Stimulated activated naive CD4-positive, alpha-beta T cell (primary cell): ENCODE measurements at places on chromosomes 2 and 18.
A peak's percentile ranks its signal among the peaks of the same experiment; 100 is the strongest.

DNA sequence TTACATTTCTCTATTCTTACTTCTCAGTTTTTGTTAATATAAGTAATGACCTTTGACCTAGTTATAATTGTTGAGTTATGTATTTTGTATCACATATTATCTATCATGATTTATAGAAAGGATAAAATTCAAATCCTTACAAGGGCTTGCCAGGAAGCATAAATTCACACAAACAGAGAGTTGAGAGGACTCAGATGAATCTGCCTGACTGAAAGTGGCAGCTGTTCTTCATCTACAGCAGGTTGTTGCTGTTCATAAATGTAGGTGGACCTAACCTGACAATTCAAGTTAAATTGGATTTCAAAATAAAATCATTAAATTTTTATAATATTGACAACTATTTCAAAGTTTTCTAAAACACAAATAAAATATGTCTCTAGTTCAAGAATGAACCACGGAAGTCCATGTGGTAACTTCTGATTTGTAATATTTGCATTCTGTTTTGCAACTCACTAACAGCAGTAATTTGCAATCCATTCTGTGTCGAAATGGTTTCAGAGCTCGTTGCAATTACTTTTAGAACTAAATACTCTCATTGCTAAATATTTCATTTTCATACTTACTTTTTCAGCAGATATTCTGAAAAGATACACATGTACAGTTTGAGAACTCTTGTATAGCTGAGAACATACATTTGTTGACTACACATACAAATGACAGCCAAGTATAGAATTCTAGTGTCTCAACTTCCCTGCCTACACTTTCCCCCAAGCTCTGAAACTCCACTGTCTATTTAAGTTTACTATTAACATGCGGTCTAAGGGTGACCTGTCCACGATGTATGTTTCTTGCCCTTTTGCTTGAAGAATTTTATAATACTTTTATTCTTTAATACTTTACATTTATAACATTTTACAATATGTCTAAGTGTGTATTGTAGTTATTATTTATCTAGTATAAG, 25.7 kb downstream of the SCN7A start:
- DNase-seq = no peak

DNA sequence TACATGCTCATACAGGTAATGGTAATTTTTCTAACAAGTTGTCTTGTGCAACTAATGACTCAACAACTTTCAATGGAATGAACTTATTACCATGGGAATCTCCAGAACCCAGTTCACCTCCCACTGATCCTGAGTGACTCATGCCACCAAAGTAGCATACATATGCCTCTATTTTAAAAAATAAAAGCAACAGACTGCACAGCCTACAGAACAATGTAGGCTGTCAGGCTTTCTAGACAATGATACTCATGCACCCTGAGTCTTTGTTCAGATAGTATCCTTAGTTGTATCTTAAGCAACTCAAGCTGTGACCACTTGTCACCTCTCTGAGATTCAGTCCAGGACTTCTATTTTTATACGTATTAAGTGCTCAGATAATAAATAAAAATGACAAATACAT, 531.0 kb upstream of the SETBP1 start:
- no peak for DNase-seq

DNA sequence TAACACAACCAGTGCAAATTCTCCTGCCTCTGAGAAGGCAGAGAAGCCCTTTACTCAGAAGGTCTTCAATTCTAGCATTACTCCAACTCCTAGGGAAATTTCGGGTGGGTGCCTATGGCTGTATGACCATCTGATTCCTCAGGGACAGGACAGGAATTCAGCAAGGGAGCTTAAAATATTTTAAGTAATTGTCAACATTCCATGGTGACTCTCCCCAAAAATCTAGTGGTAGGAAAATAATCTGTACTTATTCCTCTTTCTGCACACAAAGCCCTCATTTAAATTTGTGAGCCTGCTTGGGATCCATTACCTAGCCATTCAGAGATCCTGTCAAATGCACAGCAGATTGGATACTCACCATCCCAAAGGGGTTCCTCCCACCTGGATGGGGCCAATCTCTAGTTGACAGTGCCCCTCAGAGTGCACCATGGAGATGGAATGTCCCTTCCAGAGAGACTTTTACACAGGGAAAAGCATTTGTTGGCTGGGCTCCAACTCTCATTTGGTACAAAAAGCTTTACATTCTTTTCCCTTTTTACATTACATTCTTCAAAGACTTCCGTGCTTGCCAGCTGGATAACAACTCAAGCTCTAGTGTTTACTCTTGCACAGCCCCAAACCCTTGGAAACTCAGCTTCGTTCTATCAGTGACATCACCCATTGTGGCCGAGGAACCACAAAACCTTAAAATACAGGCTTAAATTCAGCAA, 3.1 kb upstream of the TMEM150A start:
- no peak for DNase-seq

DNA sequence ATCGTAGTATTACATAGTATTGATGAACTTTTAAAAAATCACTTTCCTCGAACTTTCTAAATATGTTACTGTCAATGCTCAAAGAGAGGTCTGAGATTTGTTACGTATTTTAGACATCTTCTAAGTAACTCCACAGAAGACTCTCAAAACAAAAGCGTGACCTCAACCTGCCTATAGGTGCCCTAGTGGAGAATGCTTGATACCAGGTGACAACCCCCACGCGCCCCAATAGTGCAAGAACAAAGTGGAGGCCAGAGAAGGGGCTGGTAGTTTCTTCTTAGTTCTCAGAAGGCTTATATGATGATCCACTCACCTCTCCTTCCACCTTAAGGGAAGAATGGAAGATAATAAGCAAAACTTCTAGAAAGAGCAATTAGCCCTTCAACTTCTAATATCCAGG, 102.6 kb downstream of the ANKRD44 start:
- DNase-seq = no peak

DNA sequence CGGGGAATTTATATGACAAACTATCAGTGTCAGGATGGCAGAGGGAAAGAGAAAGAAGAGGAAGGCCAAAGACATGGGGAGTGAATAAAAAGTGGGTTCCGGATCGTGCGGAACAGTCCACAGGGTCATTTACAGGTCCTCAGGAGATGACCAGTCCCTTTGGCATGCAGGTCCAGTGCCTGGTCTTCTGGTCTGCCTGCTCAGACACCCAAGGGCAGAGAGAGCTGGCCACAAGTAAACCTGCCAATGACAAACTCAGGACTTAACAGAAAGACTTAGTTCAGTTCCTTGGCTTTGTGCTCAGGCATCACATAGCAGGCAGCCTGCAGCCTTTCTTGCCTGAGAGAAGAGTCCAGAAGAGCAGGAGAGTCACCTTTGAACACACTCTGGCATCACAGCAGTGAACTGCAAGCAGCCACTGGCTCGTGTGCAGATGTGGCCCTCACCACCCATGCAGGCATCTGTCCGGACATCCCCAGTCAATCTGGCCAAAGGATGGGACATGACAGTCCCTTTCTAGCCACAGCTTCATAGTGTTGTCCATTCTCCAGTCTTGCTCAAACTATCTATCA, 14.0 kb downstream of the TMEM127 start:
- no peak for DNase-seq

- no peak for DNase-seq
Measured at GRCh38 chr2:208827549-208828221, 421.1 kb downstream of the PTH2R start.

GRCh38 chr18:34867520-34867919, 157.4 kb downstream of the DTNA start:
- no peak for DNase-seq

GRCh38 chr2:228094377-228094921, 87.0 kb downstream of the SPHKAP start:
- no peak for DNase-seq

DNA sequence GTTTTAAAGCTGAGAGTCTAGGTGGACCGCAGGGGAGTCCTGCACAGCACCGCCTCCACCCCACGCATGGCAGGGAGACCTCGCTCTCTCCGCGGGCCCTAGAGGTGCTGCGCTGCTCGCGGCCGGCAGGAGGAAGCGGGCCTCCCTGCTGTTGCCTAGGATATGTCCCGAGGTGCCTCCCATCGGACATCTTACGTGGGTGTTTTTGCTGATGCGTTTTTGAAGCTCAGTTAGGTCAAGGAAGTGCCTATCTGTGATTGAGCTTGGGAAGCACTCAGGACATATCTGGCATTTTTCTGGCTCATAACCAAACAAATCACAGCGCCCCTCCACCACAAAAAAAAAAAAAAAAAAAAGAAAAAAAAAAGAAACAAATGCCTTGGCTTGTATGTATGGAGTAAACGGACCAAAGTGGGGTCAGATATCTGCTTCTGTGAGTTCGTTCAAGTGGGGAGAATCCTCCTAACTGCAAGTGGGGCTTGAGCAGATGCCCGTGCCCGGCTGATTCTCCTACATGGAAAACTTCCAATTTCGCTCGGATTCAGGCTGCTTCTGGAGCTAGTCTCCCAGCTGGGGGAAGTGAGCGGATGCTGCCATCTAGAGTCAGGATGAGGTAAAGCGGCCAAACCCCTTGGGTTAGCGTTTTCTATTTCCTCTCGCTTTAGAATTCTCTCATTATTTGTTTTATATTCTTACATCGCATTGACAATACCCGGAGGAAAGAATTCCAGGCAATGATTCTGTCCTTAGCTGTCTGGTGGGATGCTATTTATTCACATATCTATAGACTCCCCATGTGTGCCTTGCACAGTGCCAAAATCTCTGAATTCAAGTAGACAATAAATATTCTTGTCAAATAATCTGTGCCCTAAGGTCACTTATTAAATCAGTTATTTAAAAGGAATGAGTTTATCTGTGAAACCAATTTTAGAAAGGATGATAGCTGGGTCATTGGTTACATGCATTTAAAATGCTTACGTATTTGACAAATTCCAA, 95.3 kb downstream of the CD8B2 start:
- peak; percentile 43 for DNase-seq

DNA sequence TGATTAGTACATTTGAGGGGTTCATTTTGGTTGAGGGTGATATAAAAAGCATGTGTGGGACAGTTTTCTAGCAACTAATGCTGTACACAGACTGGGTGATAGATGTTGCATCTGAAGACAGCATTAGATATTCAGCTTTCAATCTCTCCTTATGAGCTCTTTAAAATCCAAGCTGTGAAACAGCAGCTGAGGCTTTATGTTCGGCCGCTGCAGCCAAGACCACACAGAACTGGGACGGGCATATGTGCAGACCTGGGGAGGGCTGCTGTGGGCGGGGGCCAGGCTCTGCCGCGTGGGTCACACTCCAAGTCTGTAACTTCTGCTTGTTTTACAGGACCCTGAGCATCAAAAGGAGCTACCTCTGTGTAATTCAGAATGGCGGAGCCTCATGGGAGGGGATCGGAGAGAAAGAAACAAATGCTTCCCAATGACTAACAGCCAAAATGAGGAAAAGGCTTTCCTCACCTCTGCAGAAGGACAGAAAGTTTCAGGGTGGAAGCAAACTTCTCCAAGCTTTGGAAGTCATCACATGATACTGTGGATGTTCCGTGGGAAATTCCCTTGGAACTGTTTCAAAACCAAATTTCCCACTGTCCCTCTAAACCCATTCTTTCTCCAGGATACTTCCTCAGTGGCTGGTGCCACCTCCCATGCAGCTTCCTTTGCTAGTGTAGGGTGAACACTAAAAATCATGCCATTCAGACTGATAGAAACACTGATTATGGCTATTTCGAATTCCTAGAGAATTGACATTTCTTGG, 711.9 kb upstream of the ID2 start:
- no peak for DNase-seq

DNA sequence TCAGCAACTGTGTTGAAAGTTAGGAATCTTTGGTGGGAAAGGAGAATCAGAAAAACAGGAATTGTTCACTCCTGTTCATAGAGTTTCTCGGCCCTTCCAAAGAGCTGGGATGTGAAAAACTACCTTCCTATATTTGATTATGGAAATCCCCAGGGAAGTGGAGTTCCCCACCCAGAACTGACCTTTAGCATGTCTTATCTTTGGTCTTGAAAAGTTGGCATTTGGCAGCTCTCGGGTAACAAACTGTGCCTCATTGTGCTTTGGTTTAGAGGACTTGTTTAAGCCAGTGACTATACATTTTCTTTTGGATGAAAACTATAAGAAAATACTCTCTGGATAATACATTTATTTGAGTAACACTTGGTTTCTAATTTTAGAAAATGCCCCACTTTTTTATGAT, 51.3 kb upstream of the CERS6 start:
- no peak for DNase-seq

- no peak for DNase-seq
Measured at GRCh38 chr18:11064106-11064505, 85.3 kb downstream of the PIEZO2 start.

DNA sequence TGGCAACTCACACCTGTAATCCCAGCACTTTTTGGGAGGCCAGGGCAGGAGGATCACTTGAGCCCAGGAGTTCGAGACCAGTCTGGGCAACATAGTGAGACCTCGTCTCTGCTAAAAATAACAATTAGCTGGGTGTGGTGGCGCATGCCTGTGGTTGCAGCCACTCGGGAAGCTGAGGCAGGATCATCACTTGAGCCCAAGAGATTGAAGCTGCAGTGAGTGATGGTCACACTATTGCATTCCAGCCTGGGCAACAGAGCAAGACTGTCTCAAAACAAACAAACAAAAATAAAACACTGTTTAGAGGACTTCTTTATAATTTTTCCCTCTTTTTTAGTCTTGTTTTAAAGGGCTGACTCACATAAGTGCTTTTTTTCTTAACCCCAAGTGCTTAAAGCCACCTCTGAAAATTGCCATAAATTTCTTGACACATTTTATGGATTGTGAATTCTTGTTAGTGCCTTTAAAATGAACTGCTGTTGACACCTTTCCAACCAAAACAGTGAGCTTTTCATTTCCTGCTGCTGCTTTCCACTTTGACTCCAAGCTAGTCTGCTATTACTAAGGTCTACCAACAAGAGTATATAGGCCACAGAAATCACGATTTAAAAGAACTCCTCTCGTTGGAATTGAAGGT, 41.7 kb downstream of the CYP20A1 start:
- DNase-seq = no peak

- no peak for DNase-seq
Measured at GRCh38 chr2:62296832-62297623, 101.1 kb downstream of the B3GNT2 start.
